ENCODE measurements at places on chromosomes 5 and 9. TPM values are rescaled to one million over a fixed set of nuclear protein-coding genes. Genes with fewer than 3 reads are reported as not detected.

The UCK1 gene
- 20.3 TPM for total RNA-seq

The KCNIP1 gene
- total RNA-seq, result not detected

The TRIM14 gene
- 17.8 TPM for total RNA-seq

The PCDHB6 gene
- 3.6 TPM for total RNA-seq

The NPDC1 gene
- total RNA-seq, result 1.2 TPM

The RNF208 gene
- total RNA-seq, result 0.31 TPM

The PCDHA12 gene
- 0.60 TPM for total RNA-seq

The DBN1 gene
- 153 TPM for total RNA-seq

The BTNL9 gene
- not detected for total RNA-seq

The OSMR gene
- total RNA-seq, result 61.1 TPM

The CARTPT gene
- total RNA-seq, result not detected

The OR13D1 gene
- not detected for total RNA-seq

The FBLL1 gene
- total RNA-seq, result not detected

The SLC34A1 gene
- not detected for total RNA-seq

The CER1 gene
- not detected for total RNA-seq

The TMEFF1 gene
- total RNA-seq, result 1.2 TPM

The CCL27 gene
- not detected for total RNA-seq

The GPR150 gene
- total RNA-seq, result not detected
